ENCODE measurements at places on chromosomes 7 and 10.
A peak's percentile ranks its signal among the peaks of the same experiment; 100 is the strongest.

DNA sequence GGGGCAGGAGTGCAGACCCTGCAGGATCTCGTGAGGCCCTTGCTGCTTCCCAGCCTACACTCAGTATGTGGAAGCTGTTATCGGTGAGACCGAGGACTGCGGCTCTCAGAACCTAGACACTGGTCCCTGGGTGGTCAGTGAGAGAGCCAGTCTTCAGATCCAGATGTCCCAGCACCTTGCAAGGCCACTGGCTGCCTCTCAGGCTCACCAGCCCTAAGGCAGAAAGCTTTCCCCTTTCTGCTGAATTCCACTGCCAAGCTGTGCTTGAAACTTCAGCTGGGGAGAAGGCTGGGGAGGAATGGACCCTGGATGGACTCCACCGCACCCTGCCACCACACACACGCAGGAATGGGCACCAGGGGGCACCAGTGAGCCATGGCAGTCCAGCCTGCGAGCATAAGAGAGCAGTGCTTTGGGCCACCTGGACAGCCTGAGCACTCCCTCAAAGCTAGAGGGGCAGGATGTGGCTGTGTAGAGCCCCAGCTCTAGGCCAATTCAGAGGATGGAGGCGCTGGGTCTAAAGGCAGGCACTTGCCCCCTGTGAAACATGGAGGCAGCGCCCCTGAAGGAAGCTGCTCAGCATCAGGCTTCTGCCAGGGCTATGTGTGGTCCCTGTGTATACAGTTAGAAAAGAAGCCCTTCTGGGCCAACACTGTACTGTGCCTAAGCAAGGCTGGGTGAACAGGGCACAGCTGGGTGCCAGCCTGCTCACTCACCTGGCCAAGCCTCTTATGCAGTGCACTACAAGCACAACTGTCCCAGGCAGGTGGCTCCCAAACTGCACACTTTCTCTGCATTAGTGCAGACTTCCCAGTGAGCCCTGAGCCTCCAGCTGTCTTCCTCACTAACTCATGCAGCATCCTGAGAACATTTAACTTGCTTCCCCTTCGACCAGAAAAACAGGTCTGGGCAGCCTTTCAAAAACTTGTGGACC is 21.6 kb downstream of the TMEM72 start:
- DNase-seq, result peak; percentile 90

GRCh38 chr10:78980815-78981214 is 88.0 kb upstream of the ZMIZ1 start:
- no peak for DNase-seq

- no peak for DNase-seq
Observed at GRCh38 chr10:120598386-120598785, 141.4 kb downstream of the PLPP4 start.

DNA sequence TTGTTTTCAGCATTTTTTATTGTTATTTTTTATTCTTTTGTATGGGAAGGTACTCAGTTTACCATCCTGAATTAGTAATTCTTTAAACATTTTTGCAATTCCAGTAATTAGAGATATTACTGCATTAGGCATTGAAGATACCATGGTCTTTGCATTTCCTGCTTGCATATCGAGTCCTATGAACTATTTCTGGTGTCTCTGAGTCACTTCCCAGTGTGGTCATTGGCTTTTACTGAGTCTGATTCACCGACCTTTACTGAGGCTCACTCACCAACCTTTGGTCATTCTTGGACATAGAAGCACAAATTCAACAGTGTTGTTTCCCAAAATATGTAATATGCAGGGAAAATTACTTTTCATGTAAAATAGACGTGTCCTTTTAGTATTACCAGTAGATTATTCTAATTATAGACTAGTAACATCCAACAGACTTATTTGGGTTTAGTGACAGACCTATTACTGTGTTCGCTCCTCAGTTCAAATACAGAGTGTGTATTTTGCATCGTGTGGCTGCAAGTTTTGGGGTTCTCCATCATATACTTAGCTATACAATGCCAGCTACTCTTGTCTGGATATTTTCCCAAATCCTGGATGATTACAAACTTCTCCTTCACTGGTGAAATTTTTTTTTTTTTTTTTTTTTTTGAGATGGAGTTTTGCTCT is 180.7 kb upstream of the PRSS1 start:
- DNase-seq, result no peak

GRCh38 chr7:41834805-41835694 is 132.2 kb upstream of the INHBA start:
- DNase-seq, result no peak

GRCh38 chr10:6140965-6141295 is 52.1 kb downstream of the RBM17 start:
- no peak for DNase-seq

DNA sequence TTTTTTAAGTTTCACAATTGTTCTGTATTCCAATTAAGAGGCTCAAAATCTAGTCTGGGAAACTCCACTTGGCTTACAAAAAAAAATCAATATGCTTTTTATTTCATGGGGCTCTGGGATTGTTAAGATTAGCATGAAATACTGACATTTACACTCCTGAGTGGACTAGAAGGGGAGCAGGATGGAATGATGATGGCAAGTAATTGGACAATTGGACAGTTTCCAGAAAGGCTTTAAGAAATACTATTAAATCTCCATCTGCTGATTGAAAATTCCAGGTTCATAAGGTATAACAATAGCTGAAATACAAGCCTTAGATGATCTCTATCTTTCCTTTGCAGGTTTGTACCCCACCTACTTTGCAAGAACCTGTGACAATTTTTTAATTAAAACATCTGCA is 184.4 kb downstream of the LRRTM3 start:
- DNase-seq, result no peak

GRCh38 chr7:372546-372931 is 82.6 kb downstream of the FOXL3 start:
- no peak for DNase-seq

DNA sequence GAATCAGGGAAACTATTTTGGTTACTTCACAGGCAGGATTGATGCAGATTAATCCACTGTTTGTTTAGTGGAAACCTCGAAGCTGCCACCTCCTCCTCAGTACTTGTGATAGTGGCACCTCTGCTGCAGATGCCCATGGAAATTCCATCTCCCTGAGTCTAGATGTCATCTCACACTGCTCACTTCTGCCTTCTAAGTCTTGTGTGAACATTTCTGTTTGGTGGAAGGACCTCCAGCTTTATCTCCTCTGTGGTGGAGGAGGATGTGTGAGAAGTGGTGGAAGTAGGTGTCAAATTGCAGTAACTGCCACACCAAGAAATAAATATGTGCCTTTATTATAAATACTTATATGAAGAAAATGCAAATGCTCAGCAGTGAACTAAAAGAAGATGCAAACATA is 25.8 kb upstream of the GPR141 start:
- DNase-seq, result no peak

- DNase-seq, result no peak
Observed at GRCh38 chr10:29701306-29701705, 66.5 kb upstream of the SVIL start.

DNA sequence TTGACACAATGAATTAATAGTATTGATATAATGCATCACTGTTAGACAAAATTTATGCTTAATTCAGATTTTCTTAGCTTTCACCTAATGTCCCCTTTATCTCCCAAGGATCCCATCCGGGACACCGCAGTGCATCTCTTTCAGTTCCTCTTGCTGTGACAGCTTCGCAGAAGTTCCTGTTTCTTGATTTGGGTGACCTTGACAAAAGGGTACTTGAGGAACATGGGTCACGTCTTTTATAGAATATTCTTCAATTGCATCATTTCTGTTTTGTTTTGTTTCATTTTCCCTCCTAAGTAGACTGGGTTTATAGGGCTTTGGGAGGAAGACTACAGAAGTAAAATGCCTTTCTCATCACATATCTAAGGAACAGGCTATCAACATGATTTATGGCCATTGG is 453.2 kb downstream of the DPP6 start:
- no peak for DNase-seq

DNA sequence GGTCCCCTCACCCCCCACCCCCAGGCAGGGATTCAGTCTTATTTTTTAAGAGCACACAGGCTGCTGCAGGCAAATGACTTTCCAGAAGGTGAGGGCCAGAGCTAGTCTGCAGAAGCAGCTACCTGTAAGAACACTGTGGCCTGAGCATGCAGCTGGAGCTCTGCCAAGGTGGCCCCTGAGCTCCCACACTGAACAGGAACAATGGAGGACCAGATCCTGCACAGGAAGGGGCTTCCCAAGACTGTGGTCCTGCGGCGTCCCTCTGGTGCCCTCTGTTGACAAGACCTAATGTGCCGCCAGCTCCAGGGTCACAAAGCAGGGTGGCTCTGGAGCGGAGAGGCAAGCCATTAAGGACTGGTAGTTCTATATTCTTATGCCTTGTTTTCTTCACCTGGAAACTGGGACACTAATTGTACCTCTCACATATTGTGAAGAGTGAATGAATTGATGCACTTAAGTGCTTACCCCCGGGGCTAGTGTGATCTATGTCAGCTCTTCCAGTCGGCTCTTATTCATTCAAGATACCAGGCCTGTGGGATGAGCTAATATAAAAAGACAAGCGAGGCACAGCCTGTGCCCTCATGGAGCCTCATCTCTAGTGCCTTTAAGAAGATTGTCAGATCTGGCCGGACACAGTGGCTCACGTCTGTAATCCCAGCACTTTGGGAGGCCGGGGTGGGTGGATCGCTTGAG is 8.0 kb upstream of the BEND7 start:
- peak; percentile 39 for DNase-seq

- peak; percentile 63 for DNase-seq
Observed at GRCh38 chr7:1055956-1056784, 11.8 kb downstream of the GPR146 start.

DNA sequence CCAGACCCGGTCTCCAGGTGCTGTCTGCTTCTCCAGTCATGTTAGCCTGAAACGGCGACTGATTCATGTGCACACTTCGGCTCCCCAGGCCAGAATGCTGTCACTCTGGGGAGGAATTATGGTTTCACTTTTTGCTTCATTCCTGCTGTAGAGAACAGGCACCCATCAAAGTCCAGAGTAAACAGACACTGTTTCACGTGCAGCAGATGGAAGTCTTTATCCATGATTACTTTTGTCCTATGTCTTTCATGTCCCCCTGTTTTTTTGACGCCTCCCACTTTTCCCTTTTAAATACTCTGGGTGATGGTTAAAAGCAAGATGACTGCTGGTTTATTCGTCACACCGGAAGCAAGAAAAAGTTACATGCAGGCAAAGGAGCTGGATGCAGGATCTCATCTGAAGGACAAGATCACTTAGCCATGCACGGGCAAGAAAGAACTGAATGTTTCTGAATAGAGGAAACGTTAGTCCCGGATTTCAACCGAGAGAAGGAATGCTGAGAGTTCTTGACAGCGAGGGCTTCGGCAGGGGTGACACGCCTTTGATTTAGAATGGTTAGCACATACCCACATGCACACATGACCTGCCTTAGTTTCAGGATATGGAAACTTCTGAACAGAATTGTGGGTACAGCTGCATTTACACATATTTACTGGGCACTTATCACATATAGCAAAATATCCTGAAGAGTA is 250.0 kb upstream of the KLF6 start:
- DNase-seq, result no peak

- peak; percentile 73 for DNase-seq
Observed at GRCh38 chr10:103845972-103846371, 9.4 kb downstream of the SH3PXD2A start.

- no peak for DNase-seq
Observed at GRCh38 chr7:74226633-74227032, 16.8 kb downstream of the LAT2 start.

DNA sequence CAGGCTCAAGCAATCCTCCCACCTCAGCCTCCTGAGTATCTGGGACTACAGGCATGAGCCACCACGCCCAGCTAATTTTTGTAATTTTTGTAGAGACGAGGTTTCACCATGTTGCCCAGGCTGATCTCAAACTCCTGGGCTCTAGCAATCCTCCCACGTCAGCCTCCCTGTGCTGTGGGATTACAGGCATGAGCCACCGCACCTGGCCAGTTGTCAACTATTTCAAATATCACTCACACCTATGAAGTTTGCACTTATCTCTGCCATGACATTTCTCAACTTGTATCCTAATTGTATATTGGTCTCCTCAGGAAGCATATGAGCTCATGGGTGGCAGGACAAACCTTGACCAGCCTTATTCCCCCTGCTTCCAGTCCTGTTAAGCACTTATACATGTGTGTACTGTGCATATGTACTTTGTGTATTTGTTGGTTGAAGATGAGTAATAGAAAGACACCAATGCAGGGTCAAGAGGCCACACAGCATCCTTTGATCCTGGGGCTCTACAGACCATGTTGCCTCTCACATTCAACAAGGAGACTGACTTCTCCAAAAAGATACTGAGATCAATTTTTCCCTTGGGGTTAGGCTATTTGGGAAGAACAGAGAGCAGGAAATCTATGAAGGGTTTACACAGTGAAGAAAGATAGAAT is 82.2 kb downstream of the SLC16A9 start:
- DNase-seq, result no peak

- DNase-seq, result no peak
Observed at GRCh38 chr7:95543312-95543711, 53.0 kb downstream of the PDK4 start.

- no peak for DNase-seq
Observed at GRCh38 chr10:50400694-50401093, 149.4 kb upstream of the ASAH2 start.
